AG09309 (cell line): ENCODE measurements at places on chromosomes 7 and 10.

GRCh38 chr7:129862682-129863081 lies 90.1 kb downstream of the UBE2H start:
- no peak for DNase-seq

- DNase-seq: no peak
Observed at GRCh38 chr10:3867454-3868270, 82.7 kb upstream of the KLF6 start.

DNA sequence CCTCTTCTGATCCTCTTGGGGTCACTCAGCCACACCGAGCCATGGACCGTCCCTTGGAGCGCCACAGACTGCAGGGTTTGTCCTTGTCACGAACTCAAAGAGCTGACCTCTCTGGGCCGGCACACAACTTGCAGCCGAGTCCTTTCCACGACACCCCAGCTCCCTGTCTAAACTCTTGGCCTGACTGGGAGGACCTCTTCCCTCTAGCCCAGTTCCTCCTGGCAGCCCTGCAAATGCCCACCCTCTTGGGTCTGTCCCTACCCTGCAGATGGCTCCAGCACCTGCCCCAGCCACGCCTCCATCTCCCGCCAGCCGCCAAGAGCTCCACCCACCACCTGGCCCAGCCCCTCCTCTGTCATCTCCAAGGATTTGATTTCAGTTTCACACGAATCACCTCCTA lies 339.2 kb downstream of the DNAJB6 start:
- no peak for DNase-seq

GRCh38 chr7:5703572-5704533 lies 77.6 kb downstream of the RNF216 start:
- no peak for DNase-seq

- DNase-seq: no peak
Observed at GRCh38 chr10:88154596-88155250, 291.3 kb downstream of the PTEN start.

GRCh38 chr7:91866599-91867148 lies 13.8 kb downstream of the MTERF1 start:
- DNase-seq: no peak

GRCh38 chr10:14126697-14127440 lies 203.9 kb downstream of the FRMD4A start:
- no peak for DNase-seq

- DNase-seq: no peak
Observed at GRCh38 chr7:32952876-32953275, 4.4 kb upstream of the FKBP9 start.
